Activated CD8-positive, alpha-beta memory T cell treated with anti-CD3 and anti-CD28 coated beads, Interleukin-2, amount 10 ng/mL, durations not matched to agents 7 days and 5 days (primary cell): ENCODE measurements at places on chromosomes 7 and 10.

GRCh38 chr10:96448558-96448957, 65.2 kb downstream of the TLL2 start:
- peaks cover 15% of the 10 kb centered on the region for H3K27me3 ChIP-seq
- H3K4me3 ChIP-seq = no peak overlapping the region
- H3K36me3 ChIP-seq = no peaks in the 10 kb centered on the region
- H3K27ac ChIP-seq = no peak overlapping the region
- H3K4me1 ChIP-seq = no peaks in the 10 kb centered on the region

DNA sequence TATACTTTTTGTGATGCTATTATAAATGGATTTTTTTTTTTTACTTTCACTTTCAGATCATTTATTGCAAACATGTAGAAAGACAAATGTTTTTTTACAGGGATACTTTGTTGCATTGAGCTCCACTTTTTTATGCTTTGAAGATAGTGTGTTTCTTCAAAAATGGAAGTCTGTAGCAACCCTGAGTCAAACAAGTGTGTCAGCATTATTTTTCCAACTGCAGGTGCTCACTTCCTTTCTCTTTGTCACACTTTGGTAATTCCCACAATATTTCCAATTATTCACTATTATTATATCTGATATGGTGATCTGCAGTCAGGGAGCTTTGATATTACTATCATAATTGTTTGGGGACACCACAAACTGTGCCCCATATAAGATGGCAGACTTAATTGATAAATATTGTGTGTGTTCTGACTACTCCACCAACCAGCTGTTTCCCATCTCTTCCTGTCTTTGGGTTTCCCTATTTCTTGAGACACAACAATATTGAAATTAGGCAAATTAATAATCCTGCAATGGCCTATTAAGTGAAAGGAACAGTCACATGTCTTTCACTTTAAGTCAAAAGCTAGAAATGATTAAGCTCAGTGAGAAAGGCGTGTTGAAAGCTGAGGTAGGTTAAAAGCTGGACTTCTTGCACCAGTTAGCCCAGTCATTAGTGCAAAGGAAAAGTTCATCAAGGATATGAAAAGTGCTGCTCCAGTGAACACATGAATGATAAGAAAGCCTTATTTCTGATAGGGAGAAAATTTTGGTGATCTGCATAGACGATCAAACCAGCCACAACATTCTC, 231.3 kb upstream of the SH2B2 start:
- no peak overlapping the region for H3K4me3 ChIP-seq
- H3K36me3 ChIP-seq = peaks cover 8% of the 10 kb centered on the region
- no peaks in the 10 kb centered on the region for H3K27me3 ChIP-seq
- H3K4me1 ChIP-seq = peaks cover 6% of the 10 kb centered on the region
- no peak overlapping the region for H3K27ac ChIP-seq

GRCh38 chr10:133131734-133132472, 28.1 kb upstream of the KNDC1 start:
- no peak overlapping the region for H3K4me3 ChIP-seq
- H3K27me3 ChIP-seq = no peaks in the 10 kb centered on the region
- H3K36me3 ChIP-seq = no peaks in the 10 kb centered on the region
- H3K4me1 ChIP-seq = no peaks in the 10 kb centered on the region
- no peak overlapping the region for H3K27ac ChIP-seq
- DNase-seq = peak; percentile 30

DNA sequence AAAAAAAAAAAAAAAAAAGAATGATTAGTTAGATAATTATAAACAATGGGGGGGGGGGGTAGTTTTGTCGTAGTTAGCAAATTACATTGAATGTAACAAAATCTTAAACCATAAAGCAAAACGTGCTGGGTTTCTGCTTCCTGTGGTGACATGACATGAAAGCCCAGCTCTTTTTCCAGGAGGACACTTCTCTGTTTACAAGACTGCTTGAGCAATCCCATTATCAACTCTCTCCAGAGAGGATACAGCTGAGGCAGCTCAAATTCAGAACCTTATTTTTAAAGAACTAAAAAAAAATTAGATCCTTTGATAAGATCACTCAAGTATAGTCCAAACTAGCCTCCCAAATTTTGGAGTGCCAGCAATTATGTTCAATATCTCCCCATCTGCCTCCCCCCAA, 58.6 kb downstream of the ADRB1 start:
- peaks cover 35% of the 10 kb centered on the region for H3K27me3 ChIP-seq
- no peak overlapping the region for H3K27ac ChIP-seq
- no peaks in the 10 kb centered on the region for H3K36me3 ChIP-seq
- DNase-seq = no peak
- peaks cover 41% of the 10 kb centered on the region for H3K4me1 ChIP-seq

- H3K4me1 ChIP-seq = peaks cover 3% of the 10 kb centered on the region
- H3K4me3 ChIP-seq = no peak overlapping the region
- DNase-seq = peak; percentile 59
- H3K36me3 ChIP-seq = no peaks in the 10 kb centered on the region
- peaks cover 49% of the 10 kb centered on the region for H3K27me3 ChIP-seq
- no peak overlapping the region for H3K27ac ChIP-seq
Observed at GRCh38 chr7:21767300-21767900, 178.3 kb downstream of the CDCA7L start.

DNA sequence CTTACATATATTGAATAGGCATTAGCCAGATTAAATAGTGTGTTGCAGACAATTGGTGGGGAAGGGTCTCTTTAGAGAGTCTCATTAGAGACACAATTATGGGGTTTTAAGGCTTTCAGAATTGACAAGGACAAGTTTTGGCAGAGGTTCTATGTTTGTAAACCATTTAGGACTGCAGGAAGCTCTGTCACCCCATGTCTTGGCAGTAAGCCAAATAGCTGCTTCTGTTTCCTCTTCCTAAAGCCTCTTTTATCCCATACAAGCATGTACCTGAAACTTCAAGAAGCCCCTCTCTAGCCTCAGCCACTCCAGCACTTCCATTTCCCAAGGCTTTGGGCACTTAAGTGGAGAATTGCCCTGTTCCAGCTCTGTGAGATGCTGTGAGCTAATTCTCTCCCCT, 21.8 kb upstream of the LRRC4 start:
- no peak overlapping the region for H3K4me3 ChIP-seq
- no peak overlapping the region for H3K27ac ChIP-seq
- H3K4me1 ChIP-seq = peaks cover 36% of the 10 kb centered on the region
- DNase-seq = no peak
- H3K36me3 ChIP-seq = no peaks in the 10 kb centered on the region
